Fibroblast of upper back skin (primary cell): ENCODE measurements at places on chromosomes 2 and 18.

DNA sequence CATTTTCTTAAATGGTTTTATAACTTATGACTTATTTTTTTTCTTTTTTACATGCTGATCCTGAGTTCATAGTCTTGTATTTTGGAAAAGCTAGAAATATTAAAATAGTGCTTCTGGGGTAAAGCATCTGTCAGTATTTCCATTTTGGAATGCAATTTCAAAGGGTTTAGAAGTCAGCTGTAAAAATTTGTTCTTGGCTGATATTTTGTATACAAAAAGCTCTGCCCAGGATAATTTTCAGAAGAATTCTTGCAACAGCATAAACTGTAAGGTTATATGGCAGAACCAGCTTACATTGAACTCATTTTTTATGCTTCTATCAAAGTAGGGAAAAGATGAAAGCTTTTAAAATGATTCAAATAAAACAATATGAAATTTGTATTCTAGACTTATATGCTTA lies 97.4 kb downstream of the DIS3L2 start:
- no peak for DNase-seq

- DNase-seq = peak; percentile 31
These were observed 17.8 kb downstream of the SERPINB13 start for GRCh38 chr18:63604791-63605567.

DNA sequence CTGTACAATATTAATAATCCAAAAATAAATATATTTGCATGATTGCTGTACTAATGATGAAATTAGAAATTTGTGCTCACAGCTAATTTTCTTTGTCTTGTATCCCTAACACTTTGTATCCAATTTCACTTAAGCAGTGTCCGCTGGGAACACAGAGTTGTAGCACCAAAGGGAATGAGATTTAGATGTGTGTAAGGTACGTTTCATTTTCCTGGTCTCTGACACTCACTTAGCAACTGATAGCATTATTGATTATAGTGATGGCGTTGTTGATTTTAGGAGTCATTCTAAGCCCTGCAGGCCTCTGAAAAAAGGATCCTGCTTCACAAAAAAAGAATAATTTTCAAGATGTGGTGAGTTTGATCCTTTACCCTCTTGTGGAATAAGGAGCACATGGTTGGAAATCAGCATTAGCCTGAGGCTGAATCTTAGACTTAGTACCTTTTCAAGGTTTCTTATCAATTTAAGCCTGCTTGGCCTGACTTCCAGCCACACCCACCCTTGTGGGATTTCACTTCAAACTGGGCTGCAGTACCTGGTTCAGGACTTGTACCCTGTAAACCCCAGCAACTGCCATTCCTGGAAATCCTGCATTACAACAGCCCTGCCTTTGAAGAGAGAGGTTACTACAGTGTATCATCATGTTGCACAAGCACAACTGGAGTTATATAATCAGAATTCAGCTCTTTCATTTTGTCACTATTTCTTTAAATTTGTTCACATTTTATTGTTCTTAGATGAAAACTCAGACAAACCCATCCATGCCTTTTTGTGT lies 116.2 kb downstream of the RND3 start:
- DNase-seq = no peak

- DNase-seq = no peak
These were observed 49.7 kb downstream of the FOSL2 start for GRCh38 chr2:28442328-28442727.

DNA sequence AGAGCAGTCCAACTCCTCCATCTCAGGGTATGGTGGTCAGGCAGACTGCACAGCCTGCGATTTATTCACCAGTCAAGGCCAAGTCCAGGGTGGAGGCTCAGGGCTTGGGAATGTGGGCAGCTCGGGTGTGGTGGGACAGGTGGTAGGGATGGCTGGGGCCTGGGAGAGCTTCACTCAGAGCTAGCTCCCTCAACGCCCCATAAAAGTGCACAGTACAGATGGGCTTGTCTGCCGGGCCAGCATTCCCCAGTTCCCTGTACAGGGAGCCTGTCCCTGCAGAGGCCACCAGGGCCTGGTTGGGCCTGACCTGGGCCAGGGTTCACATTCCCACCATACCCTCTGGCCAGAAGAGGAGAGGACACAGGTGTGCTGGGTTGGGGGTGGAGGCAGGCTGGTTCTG lies 49.2 kb upstream of the OTOS start:
- DNase-seq = no peak

DNA sequence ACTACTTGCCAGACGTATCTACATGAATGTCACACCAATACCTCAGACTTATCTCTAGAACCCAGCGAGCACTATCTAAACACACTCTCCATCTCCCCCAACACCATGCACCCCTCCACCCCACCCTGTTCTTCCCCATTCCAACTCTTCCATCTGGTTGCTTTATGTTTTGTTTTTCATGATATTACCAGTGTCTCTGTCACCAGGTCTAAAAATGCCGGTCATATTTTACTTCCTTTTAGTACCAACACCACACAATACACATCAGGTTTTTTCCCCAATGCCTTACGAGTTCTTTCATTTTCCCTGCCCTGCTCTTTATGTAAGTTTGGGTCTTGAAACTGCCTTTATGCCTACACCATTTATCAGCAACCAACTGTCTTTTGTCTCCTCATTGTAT lies 10.2 kb upstream of the ITGA4 start:
- DNase-seq = no peak

DNA sequence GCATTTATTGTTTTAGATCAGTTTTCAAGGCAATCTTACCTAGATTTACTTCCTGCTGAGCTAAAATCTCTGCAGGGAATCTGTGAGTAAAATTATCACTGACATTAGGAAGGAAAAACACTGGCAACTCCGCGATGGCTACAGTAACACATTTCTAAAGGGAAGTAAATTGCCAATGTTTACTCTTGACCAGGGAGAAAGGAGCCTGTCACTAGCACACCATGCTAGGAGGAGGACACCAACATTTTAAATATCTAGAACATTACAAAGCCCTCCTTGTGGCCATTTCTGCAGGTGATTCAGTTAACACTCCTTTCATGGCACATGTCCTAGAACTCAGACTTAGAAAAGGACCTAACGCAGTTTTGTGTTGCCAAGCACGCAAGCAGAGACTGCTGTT lies 58.4 kb downstream of the TCF4 start:
- no peak for DNase-seq

GRCh38 chr2:9174771-9175437 lies 31.7 kb upstream of the ASAP2 start:
- peak; percentile 70 for DNase-seq

DNA sequence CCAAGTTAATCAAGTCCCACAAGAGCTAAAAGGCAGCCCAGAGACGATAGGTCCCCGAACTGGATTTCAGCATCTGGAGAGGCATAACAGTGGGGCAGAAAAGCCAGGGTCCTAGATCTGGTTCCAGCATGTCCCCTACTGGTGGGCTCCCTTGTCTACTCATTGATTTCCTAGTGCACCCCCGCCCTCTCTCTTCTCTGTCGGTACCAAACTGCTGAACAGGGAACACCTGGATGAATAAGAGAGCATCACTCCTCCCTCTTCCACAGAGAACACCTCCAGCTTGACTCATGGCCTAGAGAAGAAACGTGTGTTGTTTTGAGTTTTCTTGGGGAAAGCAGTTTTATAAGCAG lies 101.3 kb downstream of the FOXI3 start:
- DNase-seq = no peak

GRCh38 chr18:46622999-46623398 lies 34.0 kb downstream of the LOXHD1 start:
- DNase-seq = peak; percentile 24

DNA sequence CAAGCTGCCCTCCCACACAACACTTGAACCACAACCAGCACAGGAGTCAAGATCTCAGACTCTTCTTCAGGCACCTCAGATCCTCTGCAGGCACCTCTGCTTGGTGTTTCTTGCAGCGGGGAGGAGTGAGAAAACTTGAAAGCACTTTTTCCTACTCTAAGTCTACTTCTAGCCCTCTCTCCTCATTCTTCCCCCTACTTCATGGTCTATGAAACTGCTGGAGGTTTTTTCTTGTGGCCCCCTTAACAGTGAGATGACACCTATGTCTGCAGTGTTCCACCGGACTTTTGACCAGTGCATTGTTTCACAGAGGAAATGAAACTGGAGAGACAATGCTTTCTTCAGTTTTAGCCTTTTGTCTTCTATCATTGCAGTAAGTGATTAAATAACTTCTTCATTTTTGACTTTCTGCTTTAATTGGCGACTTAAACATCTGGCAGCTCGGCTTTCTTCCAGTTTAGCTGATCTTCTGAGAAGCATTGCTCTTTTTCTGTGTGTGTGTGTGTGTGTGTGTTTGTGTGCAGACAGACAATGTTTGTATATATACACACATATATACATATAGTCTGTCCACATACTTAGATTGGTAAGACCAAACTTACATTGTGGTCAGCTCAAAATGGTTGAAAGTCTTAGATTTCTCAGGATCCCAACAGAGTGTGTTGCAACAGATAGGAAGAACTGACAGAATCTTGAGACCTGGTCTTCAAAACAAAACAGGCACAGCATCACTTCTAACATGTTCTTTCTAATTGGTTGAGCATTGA lies 1474.0 kb upstream of the TMEFF2 start:
- DNase-seq = no peak

GRCh38 chr18:55735969-55736368 lies 148.0 kb upstream of the TCF4 start:
- no peak for DNase-seq

- no peak for DNase-seq
These were observed 8.1 kb downstream of the SP9 start for GRCh38 chr2:174342686-174343342.

DNA sequence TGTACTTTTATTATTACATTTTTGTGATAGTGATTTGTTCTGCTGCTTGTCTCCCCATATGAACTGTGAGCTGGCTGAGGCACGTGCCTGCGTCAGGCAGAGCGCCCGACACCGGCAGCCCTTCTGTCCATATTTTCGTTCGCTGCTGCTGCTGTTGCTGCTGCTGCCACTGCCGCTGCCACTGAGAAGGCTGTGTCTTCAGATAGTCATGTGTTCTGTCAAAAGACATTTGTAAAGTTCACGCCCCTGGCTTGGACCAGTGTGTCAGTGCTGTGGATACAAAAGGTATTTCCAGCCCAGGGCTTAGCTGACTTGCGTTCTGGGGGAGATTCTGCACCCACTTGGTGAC lies 47.0 kb downstream of the TWIST2 start:
- no peak for DNase-seq

- DNase-seq = no peak
These were observed 126.6 kb upstream of the KYNU start for GRCh38 chr2:142750858-142751257.

DNA sequence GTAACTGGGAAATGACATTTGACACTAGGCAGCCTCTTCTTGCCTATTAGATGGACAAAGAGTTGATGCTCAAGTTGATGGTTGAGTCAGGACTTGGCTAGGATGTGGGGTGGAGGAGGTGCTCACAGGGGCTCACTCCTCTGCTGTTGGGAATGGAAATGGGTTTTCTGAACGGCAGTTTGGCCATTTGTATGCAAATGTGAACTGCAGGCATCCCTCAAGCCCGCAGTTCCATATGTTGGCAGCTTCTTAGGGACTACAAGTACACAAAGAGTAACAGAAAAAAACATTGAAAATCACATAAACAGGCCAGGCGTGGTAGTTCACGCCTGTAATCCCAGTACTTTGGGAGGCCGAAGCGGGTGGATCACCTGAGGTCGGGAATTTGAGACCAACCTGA lies 80.8 kb downstream of the INPP5D start:
- no peak for DNase-seq

DNA sequence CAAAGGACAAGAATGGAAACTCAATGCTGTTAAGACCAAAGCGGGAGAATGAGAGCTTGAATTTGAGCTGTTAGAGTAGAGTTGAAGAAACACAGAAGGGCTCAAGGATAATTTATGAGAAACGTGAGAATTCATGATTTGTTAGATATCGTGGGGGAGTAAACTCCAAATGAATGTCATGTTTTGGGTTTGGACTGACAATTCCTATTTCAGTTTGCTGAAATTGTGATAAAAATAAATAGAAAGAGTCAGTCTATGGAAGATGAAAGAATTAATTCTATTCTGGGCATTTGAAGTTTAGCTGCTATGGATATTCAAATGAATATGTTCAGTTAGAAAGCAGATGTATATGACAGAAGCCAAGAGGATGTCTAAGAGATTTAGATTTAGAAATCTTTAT lies 723.4 kb upstream of the PIK3C3 start:
- DNase-seq = no peak
